ENCODE measurements at places on chromosomes 4 and X.

DNA sequence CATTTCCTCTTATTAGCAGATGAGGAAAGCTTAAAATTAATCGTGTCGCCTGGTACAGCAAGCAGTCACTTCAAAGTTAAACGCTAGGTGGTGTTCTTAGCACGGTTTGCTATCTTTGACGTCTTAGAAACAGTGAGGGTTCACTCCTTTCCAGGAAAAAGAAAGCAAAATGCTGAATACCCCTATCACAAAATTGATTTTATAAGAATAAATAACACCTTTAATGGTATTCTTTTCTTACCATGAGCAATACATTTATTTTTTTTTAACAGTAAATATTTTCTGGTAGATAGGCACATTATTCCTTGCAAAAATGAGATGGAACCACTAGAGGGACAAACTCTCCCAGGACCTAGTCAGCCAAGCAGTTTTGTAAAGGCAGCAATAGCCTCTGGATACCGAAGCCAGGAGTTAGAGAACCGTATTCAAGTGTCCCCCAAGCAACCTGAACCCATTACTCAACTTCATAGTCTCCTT is 153.9 kb downstream of the KDR start:
- peak; percentile 6 for DNase-seq

- peak; percentile 18 for DNase-seq
These were observed 18.0 kb upstream of the TMEM131L start for GRCh38 chr4:153448003-153448731.

DNA sequence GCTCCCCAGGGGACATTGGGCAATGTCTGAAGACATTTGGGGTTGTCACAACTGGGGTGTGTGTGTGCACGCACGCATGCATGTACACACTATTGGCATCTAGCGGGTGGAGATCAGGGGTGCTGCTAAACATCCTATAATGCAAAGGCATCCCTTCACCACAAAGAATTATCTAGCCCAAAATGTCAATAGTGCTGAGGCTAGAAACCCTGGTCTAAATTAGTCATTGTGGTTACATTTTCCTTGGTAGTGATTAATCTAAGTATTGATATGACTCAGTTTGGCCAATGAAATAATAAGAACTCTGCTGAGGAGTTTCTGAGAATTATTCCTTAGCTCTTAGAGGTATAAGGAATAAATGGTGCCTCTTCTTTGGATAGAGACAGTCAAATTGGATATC is 200.2 kb downstream of the CLCN4 start:
- DNase-seq, result no peak

DNA sequence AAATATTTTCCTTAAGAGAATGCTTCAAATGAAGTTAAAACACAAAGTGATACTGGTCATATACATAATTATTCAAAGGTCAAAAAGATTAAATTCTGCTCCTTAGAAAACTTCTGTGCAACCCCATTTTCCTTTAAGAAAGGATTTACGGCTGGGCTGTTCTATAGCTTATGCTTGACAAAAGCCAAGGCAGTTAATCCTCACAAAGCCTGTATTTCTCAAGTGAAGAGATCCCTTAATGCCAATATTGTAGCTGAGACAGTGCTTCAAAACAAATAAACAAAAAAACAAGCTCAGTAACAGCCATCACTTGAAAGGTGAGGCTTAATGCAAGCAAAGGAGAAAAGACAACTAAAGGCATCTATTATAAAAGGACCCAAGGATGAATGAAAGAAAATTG is 42.5 kb downstream of the BTC start:
- no peak for DNase-seq

GRCh38 chrX:123859409-123859845 is 426 bp upstream of the XIAP start:
- peak; percentile 80 for DNase-seq

DNA sequence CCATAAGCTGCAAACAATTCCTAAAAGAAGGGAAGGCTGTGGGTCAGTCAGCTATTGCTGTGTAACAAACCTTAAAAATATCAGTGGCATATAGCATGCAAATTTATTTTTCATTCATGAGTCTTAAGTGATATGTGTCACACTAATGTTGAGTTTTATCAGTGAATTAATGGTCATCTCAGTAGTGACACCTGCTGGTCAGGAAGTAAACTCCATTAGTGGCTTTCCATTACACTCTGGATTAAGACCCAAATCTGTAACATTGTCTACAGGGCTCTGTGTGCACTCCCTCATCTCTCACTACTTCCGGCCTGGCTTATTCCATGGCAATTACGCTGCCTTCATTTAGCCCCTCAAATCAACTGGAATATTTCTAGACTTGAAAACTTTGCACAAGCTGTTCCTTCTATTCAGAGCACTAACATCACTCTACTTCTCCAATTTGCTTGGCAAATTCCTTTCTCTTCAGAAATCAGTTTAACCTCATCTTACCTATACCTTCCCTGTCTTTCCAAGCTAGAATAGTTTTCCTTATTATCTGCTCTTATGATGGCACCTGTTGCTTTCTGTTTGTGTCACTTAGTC is 217.3 kb upstream of the TAPT1 start:
- DNase-seq, result no peak

GRCh38 chr4:110294165-110294564 is 95.8 kb upstream of the ELOVL6 start:
- DNase-seq, result no peak

DNA sequence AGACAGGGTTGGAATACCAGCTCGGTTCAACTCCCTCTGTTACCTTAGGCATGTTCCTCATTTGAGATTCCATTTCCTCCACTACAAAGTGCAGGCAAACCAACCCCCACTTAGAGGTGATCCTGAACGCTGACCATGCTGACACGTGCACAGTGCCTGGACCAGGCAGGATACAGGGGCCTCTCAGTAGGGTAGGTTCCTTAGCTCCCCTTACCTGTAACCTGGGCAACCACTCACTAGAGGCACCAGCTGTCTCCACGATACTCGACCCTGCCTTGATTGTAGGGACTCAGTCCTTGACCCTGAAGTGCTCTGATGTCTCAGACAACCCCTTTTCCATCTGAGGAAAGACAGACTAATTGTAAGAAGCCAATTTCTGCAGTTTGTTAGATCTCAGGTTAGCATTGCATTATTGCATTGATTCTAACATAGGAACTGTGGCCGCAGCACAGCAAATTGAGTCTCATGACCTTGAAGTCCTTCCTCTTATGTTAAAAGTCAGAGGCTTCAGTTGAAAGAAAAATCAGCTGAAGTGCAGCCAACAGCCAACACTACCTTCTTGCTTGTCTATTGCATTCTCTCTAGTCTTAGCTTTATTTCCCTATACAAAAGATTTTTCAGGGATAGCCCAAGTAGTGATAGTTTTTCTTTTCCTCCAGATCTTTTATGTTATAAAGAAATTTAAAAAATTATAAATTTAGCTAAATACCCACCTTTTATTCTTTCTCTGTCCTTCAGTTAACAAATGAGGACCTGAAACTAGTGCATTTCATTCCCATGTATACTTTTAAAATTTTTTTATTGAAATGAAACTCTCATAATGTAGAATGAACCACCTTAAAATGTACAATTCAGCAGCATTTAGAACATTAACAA is 11.2 kb upstream of the C1QTNF7 start:
- no peak for DNase-seq

- DNase-seq, result no peak
These were observed 96.3 kb upstream of the NKX1-1 start for GRCh38 chr4:1502501-1502886.
